ENCODE measurements at places on chromosomes 3 and 15.

DNA sequence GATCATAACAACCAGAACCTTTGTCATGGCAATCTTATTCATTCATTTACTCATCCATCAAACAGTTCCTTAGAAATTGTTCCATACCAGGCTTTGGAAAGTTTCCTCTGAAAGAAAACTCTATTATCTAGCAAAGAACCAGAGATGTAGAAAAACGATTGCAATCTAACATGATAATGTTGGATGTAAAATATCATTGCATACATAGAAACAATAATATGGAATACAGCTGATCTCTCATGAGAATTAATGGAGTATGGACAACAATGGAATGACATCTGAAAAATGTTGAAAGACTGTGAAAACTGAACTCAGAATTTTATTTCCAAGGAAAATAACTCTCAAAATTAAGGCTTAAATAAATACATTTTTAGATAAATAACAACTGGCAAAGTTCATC lies 665.4 kb downstream of the NLGN1 start:
- no peak for DNase-seq

DNA sequence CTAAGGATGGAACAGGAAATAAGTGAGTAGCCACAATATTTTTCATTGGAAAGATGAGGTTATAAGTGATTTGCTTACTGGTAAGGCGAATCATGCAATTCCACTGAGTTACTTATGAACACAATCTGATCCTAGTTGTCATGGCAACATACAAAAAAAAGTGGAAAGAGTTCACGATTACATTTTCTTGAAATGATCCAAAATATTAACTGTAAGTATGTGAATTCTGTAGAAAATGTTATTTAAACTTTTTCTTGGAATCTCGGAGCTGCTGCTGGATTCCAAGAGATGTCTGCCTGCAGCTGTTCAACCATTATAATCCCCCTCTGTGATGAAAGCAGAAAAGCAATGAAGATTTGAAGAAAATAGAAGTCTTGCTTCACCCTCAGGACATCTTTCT lies 120.5 kb downstream of the KBTBD8 start:
- DNase-seq, result no peak

GRCh38 chr15:94324117-94324826 lies 92.9 kb downstream of the MCTP2 start:
- DNase-seq, result peak; percentile 92

- DNase-seq, result no peak
These were observed 61.9 kb downstream of the CRYBG3 start for GRCh38 chr3:97883736-97884135.

GRCh38 chr15:62105266-62105665 lies 38.5 kb downstream of the C2CD4A start:
- DNase-seq, result no peak

DNA sequence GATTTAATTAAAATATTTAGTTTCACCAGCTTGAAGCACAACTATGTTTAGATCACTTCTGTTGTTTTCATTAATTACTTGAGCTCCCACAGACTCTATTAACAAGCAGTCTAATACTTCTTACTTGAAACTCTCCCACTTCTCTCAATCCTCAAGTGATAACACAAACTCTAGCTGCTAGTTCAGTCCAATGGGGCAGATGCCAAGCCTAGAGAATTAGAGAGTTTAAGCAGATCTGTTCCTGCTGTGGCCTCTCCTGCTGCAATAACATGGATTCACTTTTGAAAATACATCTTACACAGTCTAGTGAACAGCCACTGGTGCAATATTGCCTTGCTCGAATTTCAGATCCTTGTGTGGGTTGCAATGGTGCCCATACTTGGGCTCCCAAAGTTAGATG lies 566.4 kb upstream of the SGO1 start:
- no peak for DNase-seq

- DNase-seq, result no peak
These were observed 13.0 kb downstream of the SUCLG2 start for GRCh38 chr3:67641451-67641850.

- DNase-seq, result no peak
These were observed 341.6 kb upstream of the WNT5A start for GRCh38 chr3:55828712-55829111.

DNA sequence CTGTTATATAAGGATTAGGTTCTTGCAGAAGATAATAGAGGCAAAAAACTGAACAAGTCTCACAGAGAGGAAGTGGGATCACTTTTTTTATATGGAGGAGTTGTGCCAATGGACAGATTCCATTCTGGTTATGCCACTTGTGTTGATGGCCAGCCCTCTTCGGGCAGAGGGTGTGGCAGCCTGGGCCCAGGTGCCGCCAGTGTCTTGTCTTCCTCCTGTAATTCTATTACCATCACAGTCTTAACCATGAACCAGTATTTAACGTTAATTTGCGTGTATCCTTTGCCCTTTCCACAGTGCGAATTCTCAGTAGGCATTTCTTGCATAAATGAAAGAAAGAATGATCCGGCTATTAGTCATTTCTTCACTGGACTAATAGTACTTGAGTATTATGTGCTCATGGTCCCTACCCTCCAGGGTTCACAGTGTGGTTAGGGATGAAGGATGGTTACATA lies 7.0 kb upstream of the USP4 start:
- no peak for DNase-seq

DNA sequence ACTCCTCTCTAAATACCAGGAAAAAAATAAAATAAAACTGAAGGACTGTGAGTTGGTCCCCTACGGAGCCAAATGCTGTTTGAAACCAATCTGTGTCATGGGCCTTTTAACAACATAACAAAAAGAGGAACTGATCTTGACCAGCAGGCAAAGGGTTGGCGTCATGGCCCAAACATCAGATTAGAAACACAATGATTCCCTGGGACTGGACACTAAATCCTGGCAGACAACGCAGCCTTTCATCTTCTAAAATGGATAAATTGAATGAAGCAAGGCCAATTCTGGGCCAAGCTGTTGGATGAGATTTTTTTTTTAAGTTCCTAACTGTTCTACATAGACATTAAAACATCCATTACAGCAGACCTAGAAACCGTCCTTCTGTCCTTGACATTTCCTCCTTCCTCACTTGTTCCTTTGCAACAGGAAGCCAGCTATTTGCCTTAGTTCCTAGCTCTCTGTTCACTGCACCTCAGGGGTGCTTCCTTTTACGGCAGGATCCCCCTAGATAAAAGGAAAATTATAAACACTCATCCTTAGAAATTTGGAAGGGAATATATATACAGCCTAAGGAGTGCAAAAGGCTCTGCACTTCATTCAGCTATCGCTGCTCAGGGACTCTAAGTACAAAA lies 21.6 kb upstream of the TAFA4 start:
- DNase-seq, result no peak

DNA sequence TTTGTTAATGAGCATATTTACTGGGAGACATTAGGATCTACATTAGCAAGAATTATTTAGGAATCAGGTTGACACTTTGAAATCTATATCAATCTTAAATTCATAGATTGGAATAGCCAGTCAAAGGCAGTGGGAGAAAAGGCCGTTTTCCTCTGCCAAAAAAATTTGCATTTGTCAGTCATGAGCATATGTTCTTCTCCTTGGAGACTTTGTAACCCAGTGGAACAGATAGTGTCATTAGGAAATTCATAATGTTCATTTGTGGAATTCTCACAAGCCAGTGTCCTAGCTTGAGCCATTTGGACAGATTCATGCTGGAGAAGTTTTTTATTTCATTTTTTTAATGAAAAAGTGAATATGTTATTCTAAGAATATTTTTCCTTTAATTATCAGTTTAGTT lies 260.1 kb downstream of the OXSM start:
- no peak for DNase-seq

GRCh38 chr15:35925275-35926006 lies 379.5 kb upstream of the DPH6 start:
- DNase-seq, result no peak

GRCh38 chr3:124964387-124964786 lies 29.8 kb upstream of the MUC13 start:
- DNase-seq, result no peak

DNA sequence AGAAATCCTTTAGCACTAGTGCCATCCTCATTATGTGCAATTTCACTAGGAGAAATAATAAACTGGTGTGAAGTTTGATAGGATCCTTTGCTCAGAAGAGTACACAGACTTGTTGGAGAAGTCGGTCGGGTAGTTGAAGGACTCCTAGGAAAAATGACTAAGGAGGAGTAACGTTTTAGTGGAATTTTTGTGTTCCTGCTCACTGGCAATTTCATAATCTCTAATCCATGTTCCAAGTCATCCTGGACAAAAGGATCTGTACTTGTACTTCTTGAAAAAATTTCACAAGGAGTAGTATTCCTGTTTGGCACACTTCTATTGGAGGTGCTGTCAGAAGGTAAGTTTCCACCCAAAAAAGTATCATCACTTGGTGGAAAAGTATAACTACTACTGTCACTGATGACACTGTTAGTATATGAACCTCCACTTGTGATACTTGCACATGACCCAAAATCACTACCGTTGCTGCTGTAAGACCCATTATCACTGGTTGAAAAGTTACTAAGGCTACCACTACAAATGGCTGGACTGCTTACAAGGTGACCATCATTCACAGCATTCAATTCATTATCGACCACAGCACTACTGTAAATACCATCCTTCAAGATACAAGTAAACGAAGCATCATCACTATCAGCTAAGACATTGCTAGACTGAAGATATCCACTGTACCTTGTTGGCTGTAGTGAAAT lies 77.4 kb downstream of the NEDD4 start:
- DNase-seq, result no peak

DNA sequence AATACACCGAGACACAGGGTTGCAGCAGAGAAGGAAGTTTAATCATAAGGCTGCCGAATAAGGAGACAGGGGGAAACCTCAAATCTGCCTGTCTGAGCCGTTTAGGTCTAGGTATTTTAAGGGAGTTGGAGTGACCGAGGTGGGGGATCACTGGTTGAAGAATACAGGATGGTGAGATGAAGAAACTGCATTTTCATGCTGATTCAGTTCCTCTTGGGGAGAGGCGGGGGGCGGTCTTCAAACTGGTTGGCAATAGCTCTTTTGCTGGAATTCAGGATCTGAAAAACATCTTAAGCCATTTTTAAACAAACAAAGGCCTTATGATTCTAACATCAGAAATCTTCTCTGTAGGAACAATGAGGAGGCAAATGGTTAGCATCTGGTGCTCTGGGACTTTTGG lies 699.5 kb upstream of the CFAP20DC start:
- no peak for DNase-seq

GRCh38 chr3:128486681-128487537 lies 6.1 kb downstream of the GATA2 start:
- peak; percentile 17 for DNase-seq

DNA sequence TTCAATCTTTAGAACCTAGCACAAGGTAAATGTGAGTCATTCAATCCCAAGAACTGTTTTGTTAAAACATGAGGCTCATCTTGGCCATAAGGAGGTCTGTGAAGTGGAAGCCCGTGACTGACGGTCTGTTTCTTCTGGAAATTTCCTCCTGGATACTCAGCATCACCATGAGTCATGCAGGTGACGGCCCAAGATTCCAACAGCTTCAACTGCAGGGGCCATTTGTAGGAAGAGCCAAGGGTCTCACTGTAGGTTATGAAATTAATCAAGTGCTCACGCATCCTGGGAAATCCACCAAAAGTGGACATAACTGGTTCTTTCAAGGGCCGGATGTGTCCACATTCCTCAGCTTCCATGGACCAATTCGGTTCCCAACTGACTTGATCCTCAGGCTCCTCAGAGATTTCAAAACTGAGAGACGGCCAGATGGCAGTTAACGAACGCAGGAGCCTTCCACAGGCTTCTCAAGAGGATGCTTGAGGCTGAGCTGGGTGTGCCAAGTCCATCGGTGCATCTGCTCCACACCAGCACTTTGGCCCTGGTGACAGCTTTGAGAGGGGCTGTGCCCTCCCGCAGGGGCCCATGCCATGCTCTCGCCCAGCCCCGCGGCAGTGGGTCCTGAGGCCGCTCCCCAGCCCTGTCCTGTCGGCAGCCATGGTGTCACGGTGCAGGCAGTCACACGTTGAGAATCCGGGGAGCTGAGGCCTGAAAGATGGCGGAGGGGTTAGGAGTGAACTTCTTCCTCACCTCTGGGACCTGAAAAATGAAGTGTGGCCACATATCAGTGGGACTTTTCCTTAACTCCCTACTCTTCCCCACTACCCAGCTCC lies 8.5 kb downstream of the MAP6D1 start:
- DNase-seq, result no peak

DNA sequence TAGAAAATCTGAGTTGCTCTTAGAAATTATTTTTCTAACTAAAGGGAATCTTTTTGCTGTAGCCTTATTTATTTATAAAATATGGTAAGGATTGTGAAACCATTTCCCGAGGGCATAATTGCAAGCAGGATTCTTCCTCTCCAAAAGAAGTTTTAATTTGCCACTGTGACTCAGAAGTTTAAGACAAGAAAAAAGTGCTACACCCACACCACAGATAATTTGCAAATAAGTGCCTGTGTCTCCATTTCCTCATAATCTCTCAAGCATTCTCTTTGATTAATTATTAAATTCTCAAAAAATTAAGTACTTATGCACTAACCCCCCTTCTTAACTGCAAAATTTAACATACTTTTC lies 43.6 kb downstream of the RASA2 start:
- peak; percentile 2 for DNase-seq

DNA sequence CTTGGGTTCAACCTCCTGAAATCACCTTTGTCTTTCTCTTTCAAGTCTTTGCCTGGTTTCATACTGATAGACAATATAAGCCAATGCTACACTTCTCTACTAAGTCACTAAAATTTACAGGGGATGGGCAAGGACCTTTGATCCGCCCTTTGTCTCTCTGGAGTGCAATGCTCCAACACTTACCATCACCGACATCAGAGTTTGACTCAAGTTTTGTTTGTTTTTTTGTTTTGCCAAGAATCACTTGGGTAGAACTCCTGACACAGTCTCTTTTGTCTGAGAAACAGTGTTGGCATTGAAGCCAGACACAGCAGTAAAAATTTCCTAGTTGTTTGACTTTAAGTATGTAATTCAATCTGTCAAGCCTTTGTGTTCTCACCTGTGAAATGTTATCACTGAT lies 29.3 kb downstream of the NFKBIZ start:
- no peak for DNase-seq

DNA sequence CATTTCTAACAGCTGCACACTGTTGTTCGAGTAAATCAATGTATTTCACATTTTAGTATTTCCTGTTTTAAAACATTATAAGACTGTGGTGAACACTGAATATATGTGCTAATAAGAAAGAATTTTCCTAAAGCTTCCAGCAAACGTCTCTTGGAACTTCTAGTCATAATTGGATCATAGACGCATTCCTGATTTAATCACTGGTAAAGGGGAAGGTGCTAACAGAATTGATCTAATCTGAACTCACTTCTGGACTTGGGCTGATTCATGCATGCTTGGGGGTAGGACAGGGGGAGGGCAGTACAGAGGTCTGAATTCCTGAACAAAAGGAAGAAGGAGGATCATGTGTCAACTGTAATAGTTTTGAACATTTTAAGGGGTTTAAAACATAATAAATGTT lies 7.3 kb upstream of the LEKR1 start:
- no peak for DNase-seq

Data from Kasumi-1 (cell line).